BJ (cell line): ENCODE measurements at places on chromosomes 1 and 21.

- no peak for DNase-seq
Measured at GRCh38 chr1:1775327-1776226, 2.7 kb downstream of the NADK start.

DNA sequence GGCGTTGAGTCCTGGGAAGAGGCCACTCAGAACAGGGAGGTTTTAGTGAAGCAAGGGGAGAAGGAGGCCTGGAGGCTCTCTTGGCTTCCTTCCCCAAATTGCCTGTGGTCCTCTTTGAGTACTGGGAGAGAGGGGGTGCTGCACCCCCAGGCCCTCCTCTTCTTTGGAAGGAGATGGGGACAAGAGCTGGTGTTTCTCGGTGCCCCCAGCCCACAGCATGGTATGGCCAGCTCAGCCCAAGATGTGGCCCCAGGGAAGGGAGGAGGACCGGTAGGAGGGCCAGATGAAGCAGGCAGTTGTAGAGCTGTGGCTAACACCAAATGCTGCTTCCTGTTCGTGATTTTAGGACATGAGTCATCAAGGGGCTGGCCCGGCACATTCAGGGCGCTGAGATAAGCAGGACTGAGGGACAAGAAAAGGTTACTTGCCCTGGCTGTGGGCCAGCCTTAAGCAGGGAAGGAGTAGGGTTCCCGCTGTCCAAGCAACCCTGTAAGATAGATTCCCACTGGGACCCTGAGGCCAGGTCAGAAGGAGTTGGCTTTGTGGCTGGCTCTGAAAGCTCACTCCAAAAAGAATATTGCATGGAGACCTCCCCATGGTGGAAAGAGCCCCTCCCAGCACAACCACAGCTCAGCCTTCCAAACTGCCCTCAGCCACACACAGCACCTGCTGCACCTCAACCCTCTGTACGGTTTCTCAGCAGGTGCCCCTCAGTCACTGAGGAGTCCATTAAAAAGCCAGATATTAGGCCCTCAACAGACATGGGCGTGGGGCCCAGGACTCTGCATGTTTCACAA, 4.9 kb upstream of the TNFRSF1B start:
- peak; percentile 76 for DNase-seq

- no peak for DNase-seq
Measured at GRCh38 chr1:161989108-161989507, 34.6 kb downstream of the OLFML2B start.

GRCh38 chr1:81780705-81781454, 19.9 kb upstream of the ADGRL2 start:
- DNase-seq = no peak

DNA sequence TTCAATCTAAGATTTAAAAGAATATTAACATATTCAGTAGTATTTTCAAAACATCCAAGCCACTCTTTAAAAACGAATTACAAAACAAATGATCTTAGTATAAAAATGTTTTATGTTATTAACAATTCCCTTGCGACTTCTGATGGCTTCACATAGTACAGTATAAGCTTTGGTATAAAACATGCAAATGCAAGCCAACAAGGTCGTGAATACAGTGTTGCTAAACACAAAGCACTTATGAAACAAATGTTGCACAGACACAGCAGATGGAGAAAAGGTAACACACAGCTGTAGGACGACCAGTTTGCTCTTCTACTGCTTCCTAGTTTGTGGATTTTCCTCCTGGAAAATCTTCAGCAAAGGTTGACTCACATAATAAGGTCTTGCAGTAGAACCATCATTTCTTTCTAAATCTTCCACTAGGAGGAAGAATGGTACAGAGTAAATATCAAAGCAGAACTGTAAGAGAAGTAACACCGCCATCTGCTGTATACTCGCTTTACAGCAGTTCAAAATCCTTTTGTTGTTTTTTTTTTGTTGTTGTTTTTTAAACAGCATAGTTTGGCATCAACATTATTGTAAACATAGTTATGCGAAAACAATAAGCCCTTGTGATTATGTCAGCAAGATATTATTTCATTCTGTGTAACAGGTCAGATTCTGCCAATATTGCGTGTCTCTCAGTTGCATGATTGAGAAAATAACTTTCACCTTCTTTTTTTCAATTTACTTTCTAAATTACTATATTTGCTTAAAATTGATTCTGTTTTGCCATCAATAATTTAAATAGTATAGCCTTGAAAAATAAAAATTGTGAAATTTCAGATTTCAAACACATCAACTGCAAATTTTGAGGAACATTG, 69.5 kb downstream of the LHX8 start:
- DNase-seq = peak; percentile 9

DNA sequence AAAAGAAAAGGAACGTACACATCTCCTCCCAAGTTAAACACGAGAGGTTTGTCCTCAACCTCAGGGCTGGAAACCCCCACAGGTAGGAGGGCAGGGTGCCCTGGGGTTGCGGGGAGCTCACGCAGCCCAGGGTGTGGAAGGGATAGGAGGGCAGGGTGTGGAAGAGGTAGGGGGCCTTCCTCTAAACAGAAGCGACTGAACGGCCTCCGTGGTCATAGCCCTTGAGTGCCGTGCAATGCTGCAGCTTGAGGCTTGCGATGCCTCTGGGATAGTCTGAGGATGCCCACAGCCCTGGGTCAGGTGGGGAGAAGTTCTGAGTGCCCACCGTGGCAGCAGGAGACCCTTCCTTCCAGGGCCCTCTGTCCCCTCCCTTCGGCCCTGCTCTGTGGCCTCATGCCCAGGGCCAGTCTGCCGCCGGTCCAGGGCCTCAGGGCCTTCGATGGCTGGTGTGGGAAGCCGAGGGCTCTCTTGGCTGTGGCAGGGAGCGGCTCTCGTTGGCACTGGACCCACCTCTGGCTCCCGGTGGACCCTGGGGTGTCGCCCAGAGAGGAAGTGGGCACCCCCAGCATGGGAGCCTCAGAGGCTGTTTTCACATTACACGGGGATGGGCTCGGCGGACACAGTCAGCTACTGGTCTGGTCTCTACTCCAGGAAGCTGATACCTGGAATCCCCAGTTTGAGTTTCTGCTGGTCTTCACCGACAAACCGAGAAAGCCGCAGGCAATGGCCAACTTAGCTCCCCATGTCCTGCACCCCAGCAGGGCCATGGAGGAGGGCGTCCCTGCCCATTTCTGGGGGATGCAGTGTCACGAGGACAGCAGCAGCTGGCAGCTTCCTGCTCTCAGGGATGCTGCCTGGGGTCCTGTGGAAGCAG, 6.4 kb upstream of the CDK11B start:
- DNase-seq = no peak

DNA sequence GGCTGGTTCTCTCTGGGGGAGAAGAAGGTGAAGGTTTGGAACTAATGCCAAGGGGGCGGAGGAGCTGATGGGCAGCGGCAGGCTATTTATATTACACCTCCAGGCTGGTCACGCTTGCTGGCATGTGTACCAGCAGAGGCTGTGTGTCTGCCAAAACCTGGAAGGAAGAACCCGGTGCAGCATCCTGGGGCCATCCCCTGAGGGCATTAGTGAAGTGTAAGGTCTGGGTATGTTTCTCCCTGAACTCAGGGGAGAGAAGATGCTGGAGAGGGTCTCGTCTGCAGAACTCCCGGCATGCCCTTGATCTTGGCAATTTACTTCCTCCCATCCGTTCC, 5.3 kb downstream of the DISP3 start:
- no peak for DNase-seq

GRCh38 chr1:212412374-212412773, 2.3 kb downstream of the PACC1 start:
- no peak for DNase-seq

DNA sequence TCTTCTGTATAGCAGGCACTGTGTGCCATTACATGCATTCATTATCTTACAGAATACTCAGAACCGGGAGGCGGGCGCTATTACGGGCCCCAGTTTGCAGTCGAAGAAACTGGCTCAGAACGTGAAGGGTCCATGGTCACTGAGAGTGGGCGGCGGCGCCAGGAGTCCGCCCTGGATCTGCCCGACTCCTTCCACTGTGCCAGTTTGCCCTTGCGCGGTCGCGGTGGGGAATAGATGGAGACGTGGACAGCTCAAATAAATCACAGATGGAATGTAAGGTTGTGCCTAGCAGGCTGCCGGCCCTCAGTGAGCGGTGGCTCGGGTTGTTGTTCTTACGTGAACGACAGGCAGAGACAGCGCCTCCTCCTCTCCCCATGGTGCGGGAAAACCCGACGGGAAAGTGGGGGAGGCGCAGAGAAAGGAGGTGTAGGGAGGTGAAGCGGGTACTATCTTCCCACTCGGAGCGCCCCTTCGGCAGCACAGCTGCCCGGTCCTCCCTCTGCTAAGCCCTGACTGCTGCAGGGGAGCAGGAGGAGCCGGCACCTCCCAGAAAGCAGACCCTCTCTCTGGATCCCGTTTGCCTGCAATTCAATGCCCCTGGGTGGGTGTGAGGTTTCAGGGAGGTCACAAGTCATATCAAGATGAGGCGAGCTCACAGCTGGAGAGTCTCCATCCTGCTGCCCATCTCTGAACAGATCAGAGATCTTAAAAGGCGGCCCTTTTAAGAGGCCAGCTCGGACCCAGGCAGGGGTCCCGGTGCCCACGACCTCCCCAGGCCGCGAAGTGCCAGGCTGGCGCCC, 1.1 kb downstream of the COL9A2 start:
- no peak for DNase-seq

DNA sequence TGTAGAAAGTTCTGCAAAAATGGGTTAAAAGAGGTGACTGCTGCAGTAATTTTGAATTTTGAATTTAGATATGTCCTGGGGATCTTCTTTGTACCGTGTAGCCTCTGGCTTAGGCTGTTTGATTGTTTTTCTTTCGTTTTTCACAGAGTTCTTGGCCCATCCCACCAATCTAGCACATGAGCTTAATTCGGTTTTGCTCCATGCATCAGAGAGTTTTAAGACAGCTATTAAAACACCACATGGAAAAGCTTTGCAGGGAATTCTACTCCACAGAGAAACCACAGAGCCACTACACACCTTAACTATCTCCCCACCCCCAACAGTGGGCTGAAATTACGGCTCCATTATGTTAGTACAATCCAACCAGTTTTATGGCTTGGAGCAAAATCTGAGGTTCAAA, 25.5 kb downstream of the SPAG17 start:
- DNase-seq = no peak

DNA sequence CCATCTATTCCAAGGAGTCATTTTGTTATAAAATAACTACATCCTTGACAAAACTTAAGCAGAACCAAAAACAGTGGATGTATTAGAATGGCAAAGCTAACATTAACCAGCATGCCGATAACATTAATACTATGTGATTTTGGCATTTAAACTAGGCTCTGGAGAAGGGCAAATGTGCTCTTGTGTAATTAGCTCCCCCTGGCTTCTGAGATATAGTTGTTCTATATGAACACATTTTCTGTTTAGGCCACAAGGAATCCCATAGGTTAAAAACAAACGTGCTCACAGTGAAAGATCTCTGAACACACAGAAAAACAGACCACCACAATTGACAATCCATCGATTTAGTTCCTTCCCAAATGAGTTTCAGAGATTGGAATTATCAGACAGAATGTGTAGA, 57.4 kb upstream of the TARS2 start:
- no peak for DNase-seq
